ELR (cell line): ENCODE measurements at places on chromosomes 1 and 21.

DNA sequence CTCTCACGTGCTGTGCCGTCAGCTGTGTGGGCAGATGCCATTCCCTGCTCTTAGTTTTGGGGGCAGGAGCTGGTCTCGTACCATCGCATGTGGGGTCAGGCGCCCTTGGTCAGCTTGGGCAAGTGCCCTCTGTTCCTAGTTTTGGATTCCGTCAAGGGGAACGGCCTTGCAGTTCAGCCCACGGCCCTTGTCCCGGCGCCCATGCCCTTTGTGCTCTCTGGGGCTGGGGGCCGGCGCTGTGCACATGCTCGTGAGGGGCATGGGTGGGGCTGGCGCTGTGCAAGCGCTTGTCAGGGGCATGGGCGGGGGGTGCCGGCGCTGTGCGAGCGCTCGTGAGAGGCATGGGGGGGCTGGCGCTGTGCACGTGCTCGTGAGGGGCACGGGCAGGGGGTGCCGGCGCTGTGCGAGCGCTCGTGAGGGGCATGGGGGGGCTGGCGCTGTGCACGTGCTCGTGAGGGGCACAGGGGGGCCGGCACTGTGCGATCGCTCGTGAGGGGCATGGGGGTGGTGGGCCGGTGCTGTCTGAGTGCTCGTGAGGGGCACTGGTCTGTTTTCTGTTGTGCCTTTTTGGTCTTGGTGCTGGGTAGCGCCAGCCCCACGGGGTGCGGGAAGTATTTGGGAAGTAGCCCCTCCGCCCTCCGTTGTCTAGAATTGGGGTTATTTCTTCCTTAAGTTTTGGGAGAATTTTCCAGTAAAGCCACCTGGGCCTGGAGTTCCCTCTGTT is 29.5 kb upstream of the DIP2A start:
- no peak for DNase-seq

DNA sequence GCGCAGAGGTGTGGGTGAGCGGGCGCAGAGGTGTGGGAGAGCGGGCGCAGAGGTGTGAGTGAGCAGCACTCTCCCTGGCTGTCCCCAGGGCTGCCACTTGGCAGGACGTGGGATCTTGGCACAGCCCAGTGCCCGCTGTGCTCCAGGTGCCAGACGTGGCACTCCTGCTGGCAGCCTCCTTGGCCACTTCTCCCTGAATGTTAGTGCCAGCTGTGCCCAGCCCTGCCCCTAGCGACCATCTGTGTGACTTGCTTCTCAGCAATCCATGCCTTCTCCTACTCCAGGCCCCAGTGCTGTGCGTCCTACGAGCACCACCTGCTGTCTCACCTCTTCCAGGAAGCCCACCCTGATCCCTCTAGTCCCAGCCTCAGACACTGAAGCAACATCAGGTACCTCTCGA is 30.5 kb downstream of the KRTAP10-1 start:
- DNase-seq: peak; percentile 17

GRCh38 chr1:84174051-84174556 is 30.0 kb downstream of the PRKACB start:
- peak; percentile 86 for DNase-seq

- DNase-seq: no peak
Measured at GRCh38 chr1:76049498-76049897, 25.0 kb upstream of the ST6GALNAC3 start.

DNA sequence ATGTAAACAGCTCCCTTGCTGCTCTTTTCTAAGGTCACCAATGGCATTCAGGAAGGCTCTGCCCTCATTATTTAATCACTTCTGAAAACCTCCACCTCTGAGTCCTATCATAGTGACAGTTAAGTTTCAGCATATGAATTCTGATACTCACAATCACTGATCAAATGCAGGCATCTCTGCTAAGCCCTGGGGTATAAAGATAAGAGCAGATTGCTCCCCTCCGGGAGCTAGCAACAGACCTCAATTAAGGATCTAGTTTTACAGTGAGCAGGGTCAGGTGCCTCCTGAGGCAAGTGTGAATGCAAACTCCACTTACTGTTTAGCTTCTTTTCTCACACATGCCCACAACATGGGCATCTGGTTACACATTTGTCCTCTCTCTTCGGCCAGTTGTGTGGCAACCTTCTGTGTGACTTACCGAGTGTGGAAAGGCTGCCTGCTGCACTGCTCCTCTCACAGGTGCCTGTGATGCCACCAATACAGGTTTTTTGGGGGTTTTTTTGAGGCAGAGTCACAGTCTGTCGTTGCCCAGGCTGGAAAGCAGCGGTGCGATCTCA is 15.0 kb downstream of the IL10RB start:
- DNase-seq: no peak

- DNase-seq: peak; percentile 57
Measured at GRCh38 chr1:86965012-86965826, 50.8 kb downstream of the HS2ST1 start.

DNA sequence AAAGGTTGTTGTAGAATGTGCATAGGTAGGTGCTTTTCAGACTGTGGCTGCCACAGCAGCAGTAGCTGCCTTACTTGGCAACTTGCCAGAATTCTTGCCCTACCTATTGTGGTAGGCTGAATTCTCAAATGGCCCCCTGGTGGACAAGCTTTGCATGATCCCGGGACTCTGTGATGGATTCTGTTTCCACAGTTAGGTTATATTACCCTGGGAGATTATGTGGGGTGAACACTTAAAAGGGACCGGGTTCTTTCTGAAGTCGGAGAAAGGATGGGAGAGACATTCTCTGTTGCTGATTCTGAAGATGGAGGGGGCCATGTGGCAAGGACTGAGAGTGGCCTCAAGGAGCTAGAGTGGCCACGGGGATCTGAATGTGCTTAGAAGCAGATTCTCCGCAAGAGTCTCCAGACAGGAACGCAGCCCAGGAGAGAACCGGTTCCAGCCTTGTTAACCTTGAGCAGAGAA is 32.1 kb upstream of the KCNE1 start:
- DNase-seq: peak; percentile 88

DNA sequence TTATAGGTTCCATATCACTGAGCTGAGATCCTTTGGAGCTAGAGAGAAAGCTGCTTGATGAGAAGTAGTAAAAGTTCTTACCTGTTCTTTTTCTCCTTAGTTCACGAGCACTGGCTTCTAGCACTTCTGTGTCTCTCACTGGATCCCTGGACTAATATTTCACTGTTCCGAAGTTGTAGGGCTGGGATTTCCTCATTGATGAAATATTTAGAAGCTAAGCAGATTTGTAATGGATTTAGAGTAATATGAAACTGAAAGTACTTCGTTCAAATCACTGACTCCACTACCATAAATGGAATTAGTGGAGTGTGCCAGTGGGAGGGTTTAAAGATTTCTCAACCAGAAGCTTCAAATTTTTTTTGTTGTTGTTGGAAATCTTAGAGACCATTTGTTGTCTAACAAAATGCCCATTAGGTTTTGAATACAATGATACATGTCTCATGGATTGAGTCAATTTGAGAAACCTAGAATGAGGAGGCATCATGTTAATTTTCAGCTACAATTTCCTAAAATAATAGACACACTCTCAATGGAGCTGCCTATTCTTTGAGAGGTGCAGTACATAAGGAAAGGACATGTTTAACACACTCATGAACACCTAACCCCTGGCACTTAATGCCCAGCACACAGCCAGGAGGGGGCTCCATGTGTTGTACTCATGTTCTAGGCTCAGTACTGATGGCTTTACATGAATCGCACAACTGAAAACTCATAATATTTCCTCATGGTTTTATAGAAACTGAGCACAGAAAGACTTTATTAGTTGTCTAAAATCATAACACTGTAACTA is at the start of gene GBP1:
TSS of gene GBP1 (minus strand) at position 130 of the 790 bp plus-strand sequence. CDS start 1,974 bp downstream, outside the sequence.
- DNase-seq: peak; percentile 73

DNA sequence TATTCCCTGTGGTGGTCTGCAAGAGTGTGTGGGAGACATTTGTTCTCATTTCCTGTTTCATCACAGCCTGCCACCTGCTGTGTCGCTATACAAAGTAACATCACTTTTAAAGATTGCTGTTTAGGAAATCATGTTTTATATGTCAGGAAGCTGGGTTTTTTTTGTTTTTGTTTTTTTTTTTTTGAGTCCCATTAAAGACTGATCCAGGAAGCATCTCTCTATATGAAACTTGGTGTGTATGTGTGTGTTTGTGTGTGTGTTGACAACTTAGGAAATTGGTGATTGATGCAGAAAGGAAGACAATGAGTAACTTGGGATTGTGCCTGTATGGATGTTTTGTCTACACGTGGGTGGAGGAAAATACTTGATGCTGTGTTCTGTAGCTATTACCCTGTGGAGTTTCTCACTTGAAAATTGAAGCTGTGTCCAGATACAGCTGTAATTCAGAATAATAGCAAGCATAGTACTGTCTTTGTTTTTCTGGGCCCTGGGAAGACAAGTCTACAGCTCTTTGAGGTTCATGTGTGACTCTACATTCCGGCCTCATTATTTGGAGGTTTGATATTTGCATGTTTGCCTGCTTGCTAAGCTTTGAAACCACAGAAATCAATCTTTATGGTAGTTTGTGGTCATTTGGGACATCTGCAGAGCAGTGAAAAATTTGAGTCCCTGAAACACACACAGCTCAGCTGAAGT is 47.9 kb downstream of the LAMC1 start:
- peak; percentile 86 for DNase-seq

DNA sequence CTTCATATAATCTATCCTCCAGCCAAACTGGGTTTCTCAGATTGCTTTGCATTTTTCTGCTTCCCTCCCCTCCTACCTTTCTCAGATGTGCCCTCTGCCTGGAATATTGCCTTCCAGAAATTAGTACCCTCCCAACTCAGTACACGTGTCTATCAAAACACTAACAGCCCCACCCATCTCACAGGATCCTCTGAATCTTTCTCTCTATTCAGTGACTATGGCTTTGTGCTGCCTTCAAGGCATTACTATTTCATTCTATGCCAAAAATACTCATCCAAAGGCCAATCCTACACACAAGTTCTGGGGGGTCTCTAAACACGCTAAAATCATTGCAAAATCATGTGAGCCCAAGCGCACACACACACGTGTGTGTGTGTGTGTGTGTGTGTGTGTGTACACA is 58.4 kb downstream of the ZNF281 start:
- DNase-seq: no peak

DNA sequence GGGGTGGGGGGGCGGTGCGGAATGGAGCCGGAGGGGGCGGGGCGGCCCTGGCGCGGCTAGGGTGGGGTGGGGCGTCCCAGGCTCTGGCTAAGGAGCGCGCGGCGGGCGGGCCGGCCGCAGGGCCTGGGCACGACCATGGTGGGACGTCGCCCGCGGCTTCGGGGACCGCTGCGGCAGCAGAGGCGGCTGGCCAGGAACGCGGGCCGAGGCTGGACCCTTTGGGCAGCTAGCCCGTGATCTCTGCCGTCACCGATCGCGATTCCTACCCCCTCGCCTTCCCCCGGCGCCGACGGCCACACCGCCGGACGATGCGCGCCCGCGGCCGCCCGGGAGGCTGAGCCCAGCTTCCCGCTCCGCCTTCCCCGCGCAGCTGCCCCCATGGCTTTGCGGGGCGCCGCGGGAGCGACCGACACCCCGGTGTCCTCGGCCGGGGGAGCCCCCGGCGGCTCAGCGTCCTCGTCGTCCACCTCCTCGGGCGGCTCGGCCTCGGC is at the start of gene MAP3K21:
TSS of gene MAP3K21 (plus strand) at position 74 of the 491 bp plus-strand sequence. CDS start at position 379, 305 bp downstream.
- DNase-seq: no peak

GRCh38 chr1:228226956-228227791 is 19.3 kb downstream of the OBSCN start:
- peak; percentile 67 for DNase-seq
